MCF 10A (cell line): ENCODE measurements at places on chromosomes 5 and 9. TPM values are rescaled to one million over a fixed set of nuclear protein-coding genes. Genes with fewer than 3 reads are reported as not detected.
A peak's percentile ranks its signal among the peaks of the same experiment; 100 is the strongest.

The DAB2IP gene
- total RNA-seq: 15.5 and 17.0 TPM in 2 replicates

The PCYOX1L gene
- 7.7 and 8.0 TPM in 2 replicates for total RNA-seq

The TAF11L7 gene
- not detected in 2 replicates for total RNA-seq

The PDE4D gene
- total RNA-seq: 61.9 and 85.0 TPM in 2 replicates

The IL4 gene
- not detected in 2 replicates for total RNA-seq

The CAPSL gene
- total RNA-seq: not detected in 2 replicates

The PDE6A gene
- total RNA-seq: 0.22 and 0.42 TPM in 2 replicates

The TSTD2 gene
- total RNA-seq: 18.0 and 19.0 TPM in 2 replicates

The F2RL1 gene
- 30.7 and 34.9 TPM in 2 replicates for total RNA-seq

- H3K27ac ChIP-seq: peak overlapping the region; percentile 93
- DNase-seq: peak; percentile 88
- peak overlapping the region; percentile 10 for H3K4me3 ChIP-seq
- H3K36me3 ChIP-seq: no peaks in the 10 kb centered on the region
- H3K27me3 ChIP-seq: no peaks in the 10 kb centered on the region
- H3K4me1 ChIP-seq: peaks cover 19% of the 10 kb centered on the region
These were observed 433.7 kb downstream of the ENC1 start for GRCh38 chr5:74206579-74207550.

DNA sequence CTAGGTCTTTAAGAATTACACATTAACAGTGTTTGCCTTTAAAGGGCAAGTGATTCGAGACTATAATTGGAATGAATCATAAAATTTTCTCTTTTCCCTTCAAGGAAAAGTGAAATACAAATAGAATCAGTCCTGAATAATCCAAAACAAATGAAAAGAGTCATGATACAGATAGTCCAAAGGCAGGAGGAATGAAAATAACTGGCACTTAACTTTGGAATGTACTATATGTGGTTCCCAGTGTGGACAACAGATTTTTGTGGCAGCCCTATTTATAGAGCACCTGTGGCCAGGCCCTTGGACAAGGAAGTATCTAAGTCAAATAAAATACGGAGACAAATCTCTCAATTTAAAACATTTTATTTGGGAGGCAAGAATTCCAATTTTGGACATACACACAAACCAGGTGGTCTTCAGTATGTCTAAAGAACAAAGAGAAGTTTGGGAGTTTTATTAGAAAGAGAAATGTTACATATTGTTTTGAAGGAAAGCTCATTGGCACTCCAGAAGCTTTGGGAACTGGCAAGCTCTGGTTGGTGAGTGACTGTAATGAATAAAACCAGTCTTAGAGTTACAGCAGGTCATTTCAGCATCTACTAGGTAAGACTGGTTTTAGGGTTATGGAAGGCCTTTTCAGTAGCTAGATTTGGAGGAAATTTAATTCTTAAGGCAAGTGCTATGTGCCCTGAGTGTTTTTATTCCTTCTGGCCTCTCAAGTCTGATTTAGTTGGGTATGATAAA lies 116.0 kb upstream of the PAM start:
- no peaks in the 10 kb centered on the region for H3K36me3 ChIP-seq
- no peak overlapping the region for H3K4me3 ChIP-seq
- H3K4me1 ChIP-seq: no peaks in the 10 kb centered on the region
- no peak overlapping the region for H3K27ac ChIP-seq

- no peaks in the 10 kb centered on the region for H3K27me3 ChIP-seq
- H3K36me3 ChIP-seq: no peaks in the 10 kb centered on the region
- H3K27ac ChIP-seq: no peak overlapping the region
- H3K4me3 ChIP-seq: no peak overlapping the region
These were observed 811.6 kb upstream of the ZNF608 start for GRCh38 chr5:125558016-125558415.

GRCh38 chr9:10700291-10700690 lies 87.5 kb upstream of the PTPRD start:
- peaks cover 43% of the 10 kb centered on the region for H3K27me3 ChIP-seq
- H3K36me3 ChIP-seq: no peaks in the 10 kb centered on the region
- peaks cover 6% of the 10 kb centered on the region for H3K4me1 ChIP-seq
- H3K4me3 ChIP-seq: no peak overlapping the region
- H3K27ac ChIP-seq: no peak overlapping the region

GRCh38 chr9:21996438-21996837 lies 1.8 kb downstream of the CDKN2B-AS1 start:
- no peaks in the 10 kb centered on the region for H3K36me3 ChIP-seq
- H3K4me1 ChIP-seq: no peaks in the 10 kb centered on the region
- H3K4me3 ChIP-seq: no peak overlapping the region
- DNase-seq: no peak
- H3K27ac ChIP-seq: no peak overlapping the region
- H3K27me3 ChIP-seq: no peaks in the 10 kb centered on the region

- peak; percentile 79 for DNase-seq
- peak overlapping the region; percentile 91 for H3K4me3 ChIP-seq
- H3K27me3 ChIP-seq: no peaks in the 10 kb centered on the region
- H3K27ac ChIP-seq: peak overlapping the region; percentile 93
- H3K36me3 ChIP-seq: peaks cover 23% of the 10 kb centered on the region
These were observed 1.4 kb upstream of the CIZ1 start for GRCh38 chr9:128192601-128193371.

DNA sequence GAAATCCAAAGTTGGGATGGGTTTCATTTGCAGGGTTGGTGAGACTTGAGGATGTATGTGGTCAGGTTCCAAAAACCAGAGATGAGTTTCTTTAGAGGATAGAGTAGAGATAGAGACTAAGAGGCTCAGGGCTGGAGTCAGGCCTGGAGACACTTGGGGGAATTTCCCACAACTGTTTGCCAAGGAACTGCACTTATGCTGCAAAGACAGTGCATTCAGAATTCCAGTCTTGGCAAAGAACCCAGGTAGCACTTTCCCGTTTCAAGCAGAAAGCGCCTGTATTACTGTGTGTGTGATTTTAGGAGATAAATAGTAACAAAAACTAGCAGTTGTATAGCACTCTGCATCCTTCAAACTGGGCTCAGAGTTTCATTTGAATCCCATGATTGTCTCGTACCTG lies 55.4 kb downstream of the SNCAIP start:
- H3K27me3 ChIP-seq: no peaks in the 10 kb centered on the region
- no peak overlapping the region for H3K27ac ChIP-seq
- H3K4me1 ChIP-seq: peaks cover under 1% of the 10 kb centered on the region
- H3K4me3 ChIP-seq: no peak overlapping the region
- no peaks in the 10 kb centered on the region for H3K36me3 ChIP-seq

GRCh38 chr5:138910546-138911185 lies 35.5 kb upstream of the LRRTM2 start:
- no peak overlapping the region for H3K27ac ChIP-seq
- no peaks in the 10 kb centered on the region for H3K27me3 ChIP-seq
- H3K4me3 ChIP-seq: no peak overlapping the region
- peaks cover 5% of the 10 kb centered on the region for H3K4me1 ChIP-seq
- no peak for DNase-seq
- peaks cover 85% of the 10 kb centered on the region for H3K36me3 ChIP-seq

DNA sequence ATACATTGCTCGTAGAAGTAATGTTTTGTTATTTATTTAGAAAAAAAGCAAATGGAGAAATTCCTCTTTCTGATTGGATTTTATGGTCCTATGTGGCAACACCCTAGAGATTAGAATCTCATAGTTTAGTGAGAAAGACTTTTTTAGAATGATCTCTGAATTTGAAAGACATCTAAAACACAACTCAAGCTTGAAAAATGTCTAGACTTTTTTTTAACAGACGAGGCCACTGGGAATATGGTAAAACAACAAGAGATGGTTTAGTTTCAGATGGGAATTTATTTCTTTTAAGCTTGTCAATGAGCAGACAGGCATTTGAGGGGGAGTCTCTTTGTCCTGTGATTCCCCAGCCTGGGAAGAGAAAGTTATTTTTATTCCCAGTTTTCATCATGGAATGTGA lies 122.1 kb downstream of the NTRK2 start:
- no peak overlapping the region for H3K4me3 ChIP-seq
- H3K36me3 ChIP-seq: no peaks in the 10 kb centered on the region
- H3K4me1 ChIP-seq: peaks cover 5% of the 10 kb centered on the region
- no peak overlapping the region for H3K27ac ChIP-seq
